ENCODE measurements at places on chromosomes 2 and 18.

- DNase-seq: no peak
Measured at GRCh38 chr18:55349685-55350084, 238.3 kb downstream of the TCF4 start.

GRCh38 chr2:169141713-169142352, 72.5 kb downstream of the DHRS9 start:
- DNase-seq: peak; percentile 71

DNA sequence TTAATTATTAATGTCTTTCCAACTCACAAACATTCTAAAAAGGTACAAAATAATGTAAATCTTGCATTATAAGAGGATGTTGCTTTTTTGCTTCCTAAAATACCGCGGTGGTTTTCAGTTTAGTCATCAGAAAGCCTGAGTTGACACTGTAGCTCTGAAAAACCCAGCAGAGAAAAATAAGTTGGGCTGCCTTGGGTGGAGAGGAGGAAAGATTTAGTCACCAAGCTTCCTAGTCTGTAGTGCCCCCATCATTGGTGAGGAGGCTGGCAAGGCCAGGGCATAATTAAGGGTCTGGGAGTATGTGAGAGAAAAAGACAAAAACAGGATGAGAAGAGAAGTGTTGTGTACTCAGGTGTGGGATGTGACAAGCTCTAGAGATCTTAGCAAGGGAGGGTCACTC, 5.7 kb downstream of the PTPRM start:
- DNase-seq: no peak

GRCh38 chr2:71923887-71924533, 223.7 kb downstream of the CYP26B1 start:
- DNase-seq: peak; percentile 62

GRCh38 chr18:26056291-26056690, 34.1 kb downstream of the SS18 start:
- DNase-seq: no peak

DNA sequence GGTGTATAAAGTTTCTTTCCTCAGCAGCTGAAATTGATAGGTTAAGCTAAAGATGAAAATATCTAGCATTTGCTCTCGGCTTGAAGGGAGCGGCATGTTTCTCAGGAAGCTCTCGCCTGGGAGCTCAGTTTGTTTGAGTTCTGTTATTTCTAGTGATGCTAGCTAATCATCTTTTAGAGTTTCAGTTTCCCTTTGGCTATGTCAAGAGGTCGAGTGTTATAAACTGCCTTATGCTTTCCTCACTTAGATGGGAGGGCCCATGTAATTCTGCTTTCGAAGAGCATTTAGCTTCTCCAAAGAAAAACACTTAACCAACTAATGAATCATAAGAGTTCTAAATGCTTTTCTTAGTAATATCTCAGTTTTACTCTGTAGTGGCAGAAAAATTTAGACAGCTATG, 33.6 kb downstream of the PLCL1 start:
- no peak for DNase-seq

GRCh38 chr2:223970343-223971128, 13.3 kb downstream of the MRPL44 start:
- DNase-seq: peak; percentile 61

DNA sequence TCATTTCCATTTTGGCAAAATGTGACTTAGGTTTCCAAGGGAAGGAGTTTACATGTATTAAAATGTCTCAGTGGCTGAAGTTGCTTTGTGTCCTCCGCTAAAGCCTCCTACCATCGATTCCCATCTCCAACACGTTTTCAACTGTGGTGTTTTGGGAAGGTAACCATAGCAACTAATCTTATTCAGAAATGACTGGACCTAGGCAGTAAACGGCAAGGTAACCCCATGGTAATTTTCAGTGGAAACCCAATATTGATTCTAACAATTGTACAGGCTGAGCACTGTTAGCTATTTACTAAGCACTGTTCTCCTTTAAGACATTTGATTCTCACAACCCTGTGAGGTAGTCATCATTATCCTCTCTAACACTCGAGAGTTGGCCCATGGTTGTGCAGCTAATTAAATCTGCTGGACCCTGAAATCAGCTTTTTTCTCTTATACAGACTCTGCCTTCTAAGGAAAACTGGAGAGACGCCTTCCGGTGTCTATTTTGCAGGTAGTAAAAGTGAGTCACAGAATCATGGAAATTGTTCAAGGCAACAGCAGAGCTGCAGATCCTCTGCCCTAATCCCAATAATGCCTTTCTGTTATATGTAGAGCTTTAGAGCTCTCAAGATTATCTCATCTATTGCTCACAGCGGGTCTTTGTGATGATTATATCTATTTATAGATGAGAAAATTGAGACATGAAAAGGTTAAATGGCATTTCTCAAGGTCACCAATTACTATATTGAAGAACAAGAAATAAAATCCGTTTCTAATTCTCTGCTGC, 36.2 kb downstream of the FASTKD2 start:
- no peak for DNase-seq

DNA sequence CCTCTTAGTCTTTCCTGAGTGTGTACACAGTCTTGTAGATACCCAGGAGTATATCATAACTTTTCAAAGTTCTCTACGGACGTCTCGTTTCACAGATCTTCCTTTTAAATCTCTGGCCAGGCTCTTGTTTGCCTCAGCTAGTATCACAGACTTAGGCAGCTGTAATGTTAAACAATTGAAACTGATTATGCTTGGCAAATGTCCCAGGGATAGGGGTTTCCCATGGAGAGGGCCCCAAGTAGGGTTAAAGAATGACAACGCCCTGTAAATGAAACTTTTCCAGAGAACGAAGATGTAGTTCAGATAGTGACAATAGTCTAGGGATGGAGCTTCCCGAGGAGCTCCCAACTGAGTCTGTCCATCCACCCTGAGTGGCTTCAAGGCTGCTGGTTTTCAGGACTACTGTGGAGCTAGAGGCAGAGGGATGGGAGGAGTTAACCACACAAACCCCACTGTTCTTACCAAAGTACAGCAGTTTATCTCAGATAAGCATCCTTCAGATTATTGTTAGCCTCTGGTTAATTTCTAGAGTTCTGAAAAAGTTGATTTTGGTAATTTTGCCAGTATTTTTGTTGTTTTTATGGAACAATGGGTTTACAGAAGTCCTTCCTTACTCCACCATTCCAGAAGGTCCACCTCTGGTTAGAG, 9.1 kb downstream of the NEURL3 start:
- DNase-seq: no peak

- no peak for DNase-seq
Measured at GRCh38 chr2:37847792-37848191, 77.3 kb upstream of the RMDN2 start.

DNA sequence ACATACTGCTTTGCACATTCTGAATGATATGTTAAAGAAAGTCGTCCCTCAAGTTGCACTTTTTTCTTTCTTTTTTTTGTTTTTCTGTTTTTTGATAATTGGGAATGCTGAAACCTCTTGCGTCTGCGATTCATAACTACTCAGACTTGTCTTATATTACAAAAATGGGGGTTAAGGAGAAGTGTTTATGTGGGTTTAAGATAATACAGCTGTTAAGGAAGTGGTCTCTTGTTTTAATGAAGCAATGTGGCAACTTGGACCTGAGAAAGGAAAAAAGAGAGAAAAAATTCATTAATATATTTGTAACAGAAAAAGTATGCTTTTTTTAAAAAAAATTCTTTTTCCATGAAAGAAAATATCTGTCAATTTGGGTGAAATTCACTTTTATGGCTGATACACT, 268.5 kb upstream of the CCDC68 start:
- no peak for DNase-seq

DNA sequence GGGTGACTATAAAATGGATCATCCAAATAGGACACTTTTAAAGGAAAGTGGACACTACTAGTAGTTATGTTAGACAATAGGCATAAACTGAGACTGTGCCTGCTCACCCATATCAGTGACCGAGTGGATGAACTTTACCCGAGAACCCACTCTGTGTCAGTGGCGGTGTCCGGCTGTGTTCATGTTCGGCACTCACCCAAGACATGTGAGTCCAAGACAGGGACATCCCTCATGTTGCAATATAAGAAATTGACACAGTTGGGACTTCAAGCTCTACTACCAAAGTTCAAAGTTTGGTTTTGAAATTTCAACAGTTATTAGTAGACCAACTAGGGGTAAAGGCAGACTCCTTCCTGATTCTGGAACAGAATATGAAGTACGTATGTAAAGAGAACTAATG, 326.3 kb upstream of the TNP1 start:
- DNase-seq: no peak

GRCh38 chr18:6747646-6748045, 18.1 kb downstream of the ARHGAP28 start:
- DNase-seq: no peak

GRCh38 chr18:70461323-70462077, 172.7 kb downstream of the SOCS6 start:
- DNase-seq: no peak

GRCh38 chr18:45303026-45303425, 312.2 kb upstream of the SLC14A2 start:
- no peak for DNase-seq

- DNase-seq: no peak
Measured at GRCh38 chr2:191206613-191207471, 38.4 kb upstream of the MYO1B start.

GRCh38 chr2:9336576-9337314, 86.6 kb downstream of the ITGB1BP1 start:
- peak; percentile 79 for DNase-seq

- no peak for DNase-seq
Measured at GRCh38 chr2:11236335-11236734, 81.1 kb downstream of the SLC66A3 start.

DNA sequence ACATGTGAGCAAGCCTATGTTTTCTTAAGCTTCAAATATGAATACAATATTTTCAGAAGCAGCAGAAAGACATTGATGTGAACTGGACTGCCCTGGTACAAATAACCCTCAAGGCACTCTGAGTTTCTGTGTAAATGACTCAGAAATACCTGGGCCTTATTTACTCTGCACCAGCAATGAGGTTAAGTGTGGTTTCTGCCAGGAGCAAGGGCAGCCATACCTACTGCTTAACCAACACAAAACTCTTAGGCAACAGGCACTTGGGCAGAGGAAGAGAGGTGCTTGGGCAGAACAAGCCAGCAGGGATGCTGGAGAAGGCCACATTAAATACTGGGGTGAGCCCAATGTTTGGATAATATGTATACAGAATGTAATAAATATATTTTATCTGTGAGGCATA, 29.4 kb upstream of the ARL5A start:
- DNase-seq: no peak

GRCh38 chr18:36560187-36560586, 262.7 kb downstream of the FHOD3 start:
- DNase-seq: no peak

- DNase-seq: no peak
Measured at GRCh38 chr2:106138543-106139237, 55.4 kb downstream of the UXS1 start.

GRCh38 chr2:224145751-224146355, 106.8 kb upstream of the SERPINE2 start:
- no peak for DNase-seq

DNA sequence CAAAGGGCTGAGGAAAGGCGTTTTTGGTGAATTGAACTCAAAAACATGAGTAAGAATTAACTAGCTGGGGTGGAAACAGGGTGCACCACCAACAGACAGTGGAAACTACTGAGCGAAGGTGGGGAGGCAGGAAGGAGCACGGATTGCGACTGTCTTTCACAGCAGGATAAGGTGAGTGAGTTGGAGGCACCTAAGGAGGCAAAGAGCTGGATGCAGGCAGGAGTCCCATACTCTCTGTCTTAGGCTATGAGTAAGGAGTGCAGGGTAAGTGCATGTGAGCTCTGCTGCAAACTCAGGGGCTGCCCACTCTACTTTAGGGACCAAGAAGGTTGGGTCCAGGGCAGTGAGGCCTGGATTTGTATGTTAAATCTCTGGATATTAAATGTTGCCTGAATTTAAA, 333.1 kb upstream of the ZNF521 start:
- DNase-seq: no peak

GRCh38 chr2:128803222-128803621, 484.6 kb upstream of the HS6ST1 start:
- DNase-seq: no peak

DNA sequence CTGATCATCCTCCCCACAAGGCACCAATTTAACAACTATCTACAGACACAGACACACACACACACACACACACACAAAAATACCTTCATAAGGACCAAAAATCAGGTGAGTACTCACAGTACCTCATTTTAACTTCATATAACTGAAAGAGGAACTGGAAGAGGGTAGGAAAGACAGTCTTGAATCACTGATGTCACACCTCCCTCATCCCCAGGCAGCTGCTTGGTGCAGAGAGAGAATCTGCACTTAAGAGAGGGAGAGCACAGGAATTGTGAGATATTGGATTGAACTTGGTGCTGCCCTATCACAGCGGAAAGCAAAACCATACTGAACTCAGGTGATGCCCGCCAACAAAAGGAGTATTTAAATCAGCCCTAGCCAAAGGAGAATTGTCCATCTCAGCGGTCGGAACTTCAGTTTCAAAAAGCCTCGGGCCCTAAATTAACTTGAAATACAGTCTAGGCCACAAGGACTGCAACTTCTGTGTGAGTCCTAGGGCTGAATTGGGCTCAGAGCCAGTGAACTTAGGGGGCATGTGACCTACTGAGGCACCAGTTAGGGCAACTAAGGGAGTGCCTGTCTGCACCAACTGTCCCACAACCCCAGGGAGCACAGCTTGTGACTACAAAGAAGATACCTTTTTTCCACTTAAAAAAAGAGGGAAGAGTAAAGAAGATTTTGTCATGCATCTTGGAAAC, 211.1 kb downstream of the LRATD1 start:
- no peak for DNase-seq

DNA sequence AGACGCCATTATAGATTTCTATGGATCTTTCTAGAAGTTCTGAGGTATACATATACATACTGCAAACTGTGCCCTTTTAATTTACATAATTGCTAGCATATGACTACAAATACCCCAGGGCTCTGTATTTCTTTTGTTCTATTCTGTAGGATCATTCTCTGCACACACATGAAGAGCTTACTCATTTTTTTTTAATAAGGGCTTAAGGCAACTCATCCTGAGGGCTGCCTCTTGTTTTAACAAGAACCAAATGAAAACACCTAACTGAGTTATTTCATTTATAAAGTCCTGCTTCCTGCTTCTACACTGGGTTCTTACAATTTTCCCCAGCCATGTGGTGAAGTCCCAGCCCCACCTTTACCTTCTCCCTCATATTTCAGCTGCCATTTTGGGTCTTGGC, 390.5 kb downstream of the IRS1 start:
- no peak for DNase-seq

DNA sequence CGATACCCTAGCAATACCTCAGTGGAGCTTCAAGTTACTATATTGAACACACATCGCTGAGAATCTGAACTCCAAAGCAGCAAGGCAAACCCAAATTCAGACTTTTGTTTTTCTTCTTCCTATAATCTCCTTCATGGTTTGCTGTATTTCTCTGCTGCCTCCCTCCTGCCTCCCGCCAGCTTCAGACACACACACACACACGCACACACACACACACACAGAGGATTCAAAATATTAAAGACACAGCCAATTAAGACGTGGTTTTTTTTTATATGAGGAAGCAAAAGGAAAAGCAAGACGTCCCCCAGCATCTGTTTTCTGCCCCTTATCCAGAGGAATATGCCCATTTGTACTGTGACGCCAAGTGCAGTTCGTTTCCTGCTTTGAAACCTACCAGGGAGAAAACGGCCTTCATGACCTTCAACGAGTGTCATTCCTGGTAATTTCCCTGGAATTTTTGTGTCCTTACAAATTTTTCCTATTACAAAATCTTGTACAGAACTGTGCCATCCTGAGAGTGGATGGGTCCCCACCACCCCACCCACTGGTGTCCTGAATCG, 547.9 kb upstream of the ID2 start:
- DNase-seq: no peak

- no peak for DNase-seq
Measured at GRCh38 chr2:160836755-160837154, 323.5 kb upstream of the TANK start.

GRCh38 chr2:42941633-42942176, 149.3 kb upstream of the HAAO start:
- DNase-seq: no peak

All from liver (tissue), 10 donors.